Type B pancreatic cell (in vitro differentiated cells): ENCODE measurements at places on chromosomes 6 and 20. TPM values are rescaled to one million over a fixed set of nuclear protein-coding genes. Genes with fewer than 3 reads are reported as not detected.

Gene NAA20
- total RNA-seq: 63.5 and 69.4 TPM in 2 replicates

Gene LRFN2
- total RNA-seq: 1.1 and 3.4 TPM in 2 replicates

Gene LY6G6F
- not detected in 2 replicates for total RNA-seq

Gene FAXC
- total RNA-seq: 11.3 and 12.5 TPM in 2 replicates

Gene CD83
- 1.7 and 7.7 TPM in 2 replicates for total RNA-seq

Gene PHACTR3
- total RNA-seq: 0.55 and 2.1 TPM in 2 replicates

Gene CEP250
- total RNA-seq: 48.7 and 57.1 TPM in 2 replicates
